Stimulated activated CD4-positive, alpha-beta T cell treated with anti-CD3 and anti-CD28 coated beads, Interleukin-2, amount 100 ng/mL, for 24 hours (primary cell): ENCODE measurements at places on chromosomes 3 and 15.

- no peak for DNase-seq
Observed at GRCh38 chr3:112814266-112814665, 32.4 kb downstream of the CD200R1L start.

GRCh38 chr3:154242766-154243165, 81.5 kb downstream of the DHX36 start:
- DNase-seq: no peak

DNA sequence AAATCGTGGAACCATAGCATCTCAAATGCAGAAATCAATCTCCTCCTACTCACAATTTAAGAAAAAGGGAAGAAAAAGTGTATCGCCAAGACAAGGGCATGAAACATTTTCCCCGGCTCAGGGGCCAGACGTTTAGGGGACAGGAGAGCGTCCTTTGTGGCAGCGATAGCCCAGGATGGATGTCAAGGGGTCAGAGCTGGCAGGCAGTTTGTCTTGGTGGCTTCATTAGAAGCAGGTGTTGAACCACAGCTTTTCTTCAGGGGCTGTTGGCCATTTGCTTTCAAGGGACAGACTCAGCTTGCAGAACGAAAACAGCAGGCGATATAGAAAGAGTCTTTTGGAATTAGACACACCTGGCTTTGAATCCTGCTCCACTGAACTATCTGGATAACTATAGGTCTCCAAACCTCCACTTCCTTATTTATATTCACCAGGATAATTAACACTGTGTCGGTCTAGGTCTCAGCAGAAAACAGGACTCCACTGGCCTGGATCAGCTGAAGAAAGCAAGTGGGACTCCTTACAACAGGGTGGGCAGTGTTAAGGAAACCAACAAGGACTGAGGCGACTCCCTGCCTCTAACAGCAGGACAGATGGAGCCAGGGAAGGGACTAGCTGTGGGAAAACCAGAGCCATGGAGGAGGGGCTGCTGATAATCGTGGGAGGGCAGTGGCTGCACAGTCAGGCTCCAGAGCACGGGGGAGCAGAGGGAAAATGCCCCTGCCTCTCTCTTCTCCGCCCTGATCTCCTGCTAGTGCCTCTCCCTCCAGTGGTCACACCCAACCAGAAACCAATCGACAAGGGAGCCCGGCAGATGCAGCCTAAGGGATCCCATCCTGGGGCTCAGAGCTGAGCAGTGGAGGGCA, 123.6 kb downstream of the LIPC start:
- no peak for DNase-seq

DNA sequence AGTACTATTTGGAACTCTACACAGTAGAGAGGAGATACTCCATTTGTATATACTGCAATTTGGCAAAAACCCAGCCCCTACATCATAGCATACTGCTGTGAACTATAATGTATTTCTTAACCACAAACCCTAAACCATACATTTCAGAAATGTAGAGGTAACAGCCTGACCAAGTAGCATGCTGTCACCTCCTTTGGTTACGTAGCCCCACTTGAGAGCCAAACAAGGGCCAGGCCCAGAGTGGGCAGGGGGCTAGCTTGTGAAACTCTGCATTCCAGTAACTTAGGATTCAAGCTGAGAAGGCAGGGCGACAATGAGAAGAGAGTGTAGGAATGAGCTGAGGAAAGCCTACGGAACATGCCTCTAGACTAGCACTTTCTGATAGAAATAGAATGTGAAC, 135.8 kb downstream of the GREM1 start:
- DNase-seq: no peak

GRCh38 chr3:178971614-178972013, 100.0 kb downstream of the ZMAT3 start:
- DNase-seq: no peak

DNA sequence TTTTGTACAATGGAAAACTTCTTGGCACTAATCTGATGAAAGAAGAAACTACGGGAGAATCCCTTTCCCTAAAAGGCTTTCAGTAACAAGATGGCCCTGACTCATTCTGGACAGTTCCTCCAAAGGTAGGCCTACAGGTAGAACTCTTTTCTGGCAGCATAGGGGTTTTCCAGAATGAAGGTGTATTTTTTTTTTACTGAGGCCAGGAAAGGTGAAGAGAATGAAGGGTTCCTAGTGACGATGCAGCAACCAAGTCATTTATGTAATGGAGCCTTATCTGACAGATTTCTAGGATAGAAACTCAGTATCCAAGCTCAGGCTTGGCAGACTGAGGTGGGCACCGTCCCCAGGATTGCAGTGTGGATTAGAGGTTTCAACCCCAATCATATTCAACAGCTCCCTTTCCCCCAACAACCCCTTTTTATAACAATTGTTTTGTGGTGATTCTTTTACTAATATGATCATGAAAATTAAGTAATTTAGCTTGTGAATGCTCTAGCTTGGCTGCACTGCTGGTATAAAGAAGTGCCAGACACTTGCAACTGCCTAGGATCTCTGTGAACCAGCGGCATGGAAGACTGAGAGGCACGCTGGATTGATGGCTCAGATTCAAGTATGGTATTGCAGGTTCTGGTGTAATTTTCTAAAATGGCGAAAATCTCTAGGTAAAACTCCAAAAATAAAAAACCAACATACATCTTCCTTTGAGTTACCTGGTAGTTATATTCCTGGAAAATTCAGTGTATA, 8.7 kb upstream of the TRIM69 start:
- no peak for DNase-seq

- DNase-seq: no peak
Observed at GRCh38 chr3:73955494-73956070, 330.8 kb upstream of the PDZRN3 start.

DNA sequence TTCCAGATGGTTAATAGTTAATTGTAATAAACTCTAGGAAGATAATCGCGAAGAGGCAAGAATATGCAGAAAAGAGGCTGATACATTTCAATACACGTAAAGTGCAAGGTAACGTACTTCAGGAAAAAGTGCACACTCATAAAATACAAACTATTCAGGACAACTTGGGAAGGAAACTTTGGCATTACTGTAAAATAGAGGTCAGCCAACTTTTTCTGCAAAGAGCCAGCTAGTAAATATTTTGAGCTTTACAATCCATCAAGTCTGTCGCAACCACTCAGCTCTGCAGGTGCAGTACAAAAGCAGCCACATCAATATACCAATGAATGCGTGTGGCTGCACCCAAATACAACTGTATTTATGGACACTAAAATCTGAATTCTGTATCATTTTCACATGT, 51.6 kb upstream of the THUMPD3 start:
- DNase-seq: no peak

GRCh38 chr3:188948281-188948996, 223.3 kb upstream of the TPRG1 start:
- DNase-seq: no peak

DNA sequence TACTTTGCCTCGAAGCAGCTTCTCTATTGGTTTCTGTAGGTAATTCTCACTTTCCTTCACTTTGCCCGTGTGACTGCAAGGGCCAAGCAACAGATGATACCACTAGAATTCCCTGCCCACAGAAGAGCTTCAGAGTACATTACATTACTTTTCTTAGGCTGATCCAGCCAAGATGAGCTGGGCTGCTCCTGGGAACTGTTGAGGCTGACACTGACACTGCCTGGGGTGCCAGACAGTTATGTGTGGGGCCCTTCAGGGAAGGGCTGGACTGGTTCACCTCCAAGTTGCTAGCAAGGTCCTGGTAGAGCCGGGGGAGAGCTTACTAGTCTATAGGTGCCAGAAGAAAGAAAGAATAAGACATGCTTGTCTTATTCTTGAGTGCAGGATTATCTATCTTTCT, 19.0 kb downstream of the GORASP1 start:
- no peak for DNase-seq

GRCh38 chr3:124059580-124059979, 67.7 kb upstream of the ROPN1 start:
- no peak for DNase-seq

GRCh38 chr3:48472923-48473616, 26.5 kb downstream of the ATRIP start:
- peak; percentile 94 for DNase-seq

GRCh38 chr3:100169201-100169920, 55.1 kb upstream of the FILIP1L start:
- DNase-seq: no peak

- peak; percentile 54 for DNase-seq
Observed at GRCh38 chr3:5205165-5205941, 17.8 kb downstream of the EDEM1 start.

DNA sequence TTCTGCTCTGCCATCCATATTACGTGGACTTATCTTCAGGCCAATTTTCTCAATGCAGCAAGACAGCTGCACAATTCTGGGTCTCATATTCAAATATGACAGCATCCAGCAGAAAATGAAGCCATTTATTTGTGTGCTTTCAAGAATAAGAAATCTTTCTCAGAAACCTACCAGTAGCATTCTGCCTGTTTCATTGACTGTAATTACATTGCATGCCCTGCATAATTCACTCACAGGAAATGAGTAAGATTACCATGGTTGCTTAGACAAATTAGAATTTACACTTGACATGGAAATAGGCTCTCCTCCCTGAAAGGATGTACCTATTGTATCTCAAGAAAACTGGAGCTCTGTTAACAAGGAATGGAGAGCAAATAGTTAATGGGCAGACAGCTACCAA, 346.6 kb upstream of the DCBLD2 start:
- no peak for DNase-seq
